ENCODE measurements at places on chromosomes 7 and 10.

- DNase-seq: no peak
Observed at GRCh38 chr10:101997803-101998202, 58.2 kb downstream of the ARMH3 start.

GRCh38 chr7:155296788-155297516 lies 726 bp upstream of the INSIG1 start:
- peak; percentile 75 for DNase-seq

- no peak for DNase-seq
Observed at GRCh38 chr10:78375854-78376785, 342.5 kb downstream of the RPS24 start.

DNA sequence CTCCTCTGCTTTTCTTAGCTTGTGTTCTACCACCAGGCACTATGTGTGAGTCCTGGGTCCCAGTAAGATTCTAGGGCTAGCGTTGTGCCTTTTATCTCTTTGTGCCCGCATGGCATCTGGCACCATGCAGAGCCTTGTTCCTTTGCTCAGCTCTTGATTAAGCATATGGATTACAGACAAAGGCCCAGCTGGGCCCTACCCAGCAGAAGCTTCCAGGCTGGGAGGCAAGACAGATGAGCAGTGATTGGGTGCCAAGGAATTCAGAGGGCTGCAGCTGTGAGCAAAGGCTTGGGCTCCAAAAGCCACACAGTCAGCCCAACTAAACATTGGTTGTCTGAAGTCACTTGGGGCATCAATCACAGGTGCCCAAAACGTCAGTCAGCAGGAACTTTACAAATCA lies 2.0 kb downstream of the ACSM6 start:
- no peak for DNase-seq

GRCh38 chr7:47247132-47247531 lies 334.8 kb downstream of the TNS3 start:
- no peak for DNase-seq

- no peak for DNase-seq
Observed at GRCh38 chr10:53898532-53898931, 902.5 kb downstream of the PCDH15 start.

- no peak for DNase-seq
Observed at GRCh38 chr10:110475722-110476515, 21.8 kb upstream of the DUSP5 start.

Data from effector memory CD4-positive, alpha-beta T cell (primary cell).